8988T (cell line): ENCODE measurements at places on chromosomes 2 and 18.

GRCh38 chr18:62366992-62367391 is 41.9 kb downstream of the TNFRSF11A start:
- DNase-seq: no peak

DNA sequence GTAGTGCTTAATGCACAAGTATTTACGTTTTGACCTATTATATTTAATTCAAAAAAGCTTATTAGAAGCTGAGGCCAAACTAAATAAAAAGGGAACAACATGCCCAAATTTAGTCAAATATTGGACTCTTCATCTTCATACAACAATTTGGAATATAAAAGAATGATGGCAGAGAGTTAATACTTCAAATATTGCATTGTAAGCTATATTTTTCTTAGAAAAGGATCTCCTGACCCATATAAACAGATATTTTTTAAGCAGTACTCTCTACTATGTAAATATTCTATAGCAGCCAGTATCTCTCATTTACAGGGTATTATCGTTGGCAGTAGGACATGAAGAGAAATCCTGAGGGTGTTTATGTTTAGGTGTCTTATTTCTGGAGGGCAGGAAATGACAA is 531.2 kb downstream of the NYAP2 start:
- no peak for DNase-seq

GRCh38 chr18:48791636-48792105 is 159.1 kb downstream of the SMAD7 start:
- no peak for DNase-seq

GRCh38 chr2:40178971-40179370 is 272.9 kb downstream of the SLC8A1 start:
- no peak for DNase-seq

- no peak for DNase-seq
Measured at GRCh38 chr2:43100362-43100882, 126.0 kb downstream of the ZFP36L2 start.

- no peak for DNase-seq
Measured at GRCh38 chr2:236824836-236825235, 255.2 kb downstream of the ACKR3 start.
